ENCODE measurements at places on chromosomes 11 and 22. TPM values are rescaled to one million over a fixed set of nuclear protein-coding genes. Genes with fewer than 3 reads are reported as not detected.

TBX10 gene
- polyA plus RNA-seq, result 0.22 TPM

FOLR2 gene
- 13.0 TPM for polyA plus RNA-seq

OTUB1 gene
- polyA plus RNA-seq, result 101 TPM

CD3G gene
- 0.20 TPM for polyA plus RNA-seq

CRYBB3 gene
- polyA plus RNA-seq, result 0.32 TPM

C11orf65 gene
- 3.1 TPM for polyA plus RNA-seq

BDNF gene
- polyA plus RNA-seq, result 1.4 TPM
